Tibial artery (tissue), 4 donors: ENCODE measurements at places on chromosomes 1 and 21.

- H3K4me3 ChIP-seq = no peak overlapping the region
- H3K4me1 ChIP-seq = no peaks in the 10 kb centered on the region
- no peak overlapping the region for H3K27ac ChIP-seq
- no peak for DNase-seq
These were observed 148.0 kb upstream of the ZRANB2 start for GRCh38 chr1:71228742-71229365.

DNA sequence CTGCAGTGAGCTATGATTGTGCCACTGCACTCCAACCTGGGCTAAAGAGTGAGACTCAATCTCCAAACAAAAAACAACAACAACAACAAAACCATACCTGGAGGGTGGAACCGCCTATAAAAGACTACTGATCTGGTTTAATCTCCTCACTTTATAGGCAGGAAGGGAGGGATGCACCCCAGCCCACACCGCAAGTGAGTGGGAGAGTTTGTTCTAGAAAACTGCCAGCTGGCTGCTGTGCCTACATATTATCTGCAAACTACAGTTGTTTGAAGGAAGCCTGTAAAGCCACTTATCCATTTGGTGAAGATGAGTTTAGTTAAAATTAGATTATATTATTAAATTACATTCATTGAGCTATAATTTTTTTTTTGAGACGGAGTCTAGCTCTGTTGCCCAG, 9.1 kb upstream of the SRSF10 start:
- no peak overlapping the region for H3K4me3 ChIP-seq
- H3K36me3 ChIP-seq = no peaks in the 10 kb centered on the region
- H3K27me3 ChIP-seq = no peaks in the 10 kb centered on the region
- no peaks in the 10 kb centered on the region for H3K4me1 ChIP-seq

DNA sequence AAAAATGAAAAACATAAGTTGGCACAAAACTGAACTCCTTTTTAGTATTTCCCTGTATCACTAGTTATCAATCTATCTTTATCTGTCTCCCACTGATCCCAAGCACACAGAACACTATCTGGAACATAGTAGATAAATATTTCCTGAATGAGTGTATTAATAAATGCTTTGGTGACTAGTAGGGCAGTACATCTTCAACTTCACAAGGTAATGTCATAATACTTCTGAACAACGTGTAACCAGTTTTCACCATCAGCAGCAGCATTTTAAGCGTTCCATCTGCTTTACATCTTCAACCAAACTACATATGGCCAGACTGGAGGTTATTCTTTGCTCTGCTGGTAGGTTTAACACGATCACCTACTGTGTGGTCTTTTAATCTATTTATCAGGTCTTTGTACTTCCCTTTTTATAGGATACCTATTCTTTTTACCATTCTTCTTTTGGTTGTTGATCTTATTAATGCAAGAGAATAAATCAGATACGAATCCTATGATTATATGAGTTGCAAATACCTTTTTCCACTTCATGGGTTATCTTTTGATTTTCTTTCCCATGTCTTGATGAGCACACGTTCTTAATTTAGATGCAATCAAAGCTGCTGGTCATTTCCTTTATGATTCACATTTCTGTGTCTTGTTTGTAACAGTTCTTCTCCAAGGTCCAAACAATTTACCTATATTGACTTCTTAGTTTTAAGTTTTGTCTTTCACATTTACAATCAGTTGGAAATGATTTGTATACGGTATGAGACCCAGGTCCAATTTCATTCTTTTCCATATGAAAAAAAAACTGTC, 16.3 kb downstream of the GPBP1L1 start:
- H3K4me3 ChIP-seq = no peak overlapping the region
- H3K27ac ChIP-seq = no peak overlapping the region
- no peak for DNase-seq
- H3K27me3 ChIP-seq = no peaks in the 10 kb centered on the region

DNA sequence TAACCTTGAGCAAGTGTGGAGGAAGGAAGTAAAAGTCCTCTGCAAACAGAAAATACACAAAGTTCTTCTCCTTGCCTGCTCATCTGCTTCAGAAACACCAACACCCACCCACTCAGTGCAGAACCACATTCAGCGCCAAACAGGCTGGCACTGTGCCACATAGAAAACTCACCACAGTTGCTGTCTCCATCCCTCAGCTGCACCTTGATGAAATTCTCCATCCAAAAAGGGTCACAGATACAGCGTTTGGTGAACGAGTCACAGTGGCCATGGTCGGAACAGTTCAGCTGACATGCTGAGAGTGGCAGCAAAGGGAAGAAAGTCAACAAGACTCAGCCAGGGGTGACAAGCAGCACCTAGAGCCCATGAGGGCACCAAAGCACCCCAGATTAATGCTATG, 114.5 kb downstream of the KIAA0319L start:
- no peaks in the 10 kb centered on the region for H3K4me1 ChIP-seq
- no peak for DNase-seq
- no peaks in the 10 kb centered on the region for H3K27me3 ChIP-seq
- H3K36me3 ChIP-seq = peaks cover 92% of the 10 kb centered on the region

GRCh38 chr1:224406216-224406615, 28.4 kb downstream of the WDR26 start:
- H3K27ac ChIP-seq = no peak overlapping the region
- H3K4me3 ChIP-seq = no peak overlapping the region
- peaks cover 64% of the 10 kb centered on the region for H3K36me3 ChIP-seq
- peaks cover 9% of the 10 kb centered on the region for H3K4me1 ChIP-seq

DNA sequence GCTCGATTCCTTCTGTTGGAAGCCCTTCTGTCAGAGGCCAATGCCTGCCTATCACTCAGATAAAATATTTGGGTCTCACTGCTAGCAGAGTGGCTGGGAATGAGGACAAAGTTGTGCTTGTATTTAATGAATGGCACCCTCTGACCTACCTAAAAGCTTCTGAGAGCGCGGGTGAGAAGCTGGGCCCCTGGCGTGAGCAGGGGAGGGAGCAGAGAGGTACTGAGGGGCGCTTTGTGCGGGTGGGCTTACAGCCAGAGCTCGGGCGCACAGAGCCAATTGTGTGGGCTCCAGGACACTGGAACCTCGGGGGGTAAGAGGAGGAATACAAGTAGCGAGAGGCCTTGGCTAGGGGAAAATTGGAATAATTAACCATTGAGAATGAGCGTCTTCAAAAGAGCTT, 32.3 kb downstream of the PCAT6 start:
- no peak overlapping the region for H3K4me3 ChIP-seq
- no peaks in the 10 kb centered on the region for H3K4me1 ChIP-seq
- peaks cover 4% of the 10 kb centered on the region for H3K27me3 ChIP-seq
- H3K36me3 ChIP-seq = no peaks in the 10 kb centered on the region
- DNase-seq = no peak
- no peak overlapping the region for H3K27ac ChIP-seq

DNA sequence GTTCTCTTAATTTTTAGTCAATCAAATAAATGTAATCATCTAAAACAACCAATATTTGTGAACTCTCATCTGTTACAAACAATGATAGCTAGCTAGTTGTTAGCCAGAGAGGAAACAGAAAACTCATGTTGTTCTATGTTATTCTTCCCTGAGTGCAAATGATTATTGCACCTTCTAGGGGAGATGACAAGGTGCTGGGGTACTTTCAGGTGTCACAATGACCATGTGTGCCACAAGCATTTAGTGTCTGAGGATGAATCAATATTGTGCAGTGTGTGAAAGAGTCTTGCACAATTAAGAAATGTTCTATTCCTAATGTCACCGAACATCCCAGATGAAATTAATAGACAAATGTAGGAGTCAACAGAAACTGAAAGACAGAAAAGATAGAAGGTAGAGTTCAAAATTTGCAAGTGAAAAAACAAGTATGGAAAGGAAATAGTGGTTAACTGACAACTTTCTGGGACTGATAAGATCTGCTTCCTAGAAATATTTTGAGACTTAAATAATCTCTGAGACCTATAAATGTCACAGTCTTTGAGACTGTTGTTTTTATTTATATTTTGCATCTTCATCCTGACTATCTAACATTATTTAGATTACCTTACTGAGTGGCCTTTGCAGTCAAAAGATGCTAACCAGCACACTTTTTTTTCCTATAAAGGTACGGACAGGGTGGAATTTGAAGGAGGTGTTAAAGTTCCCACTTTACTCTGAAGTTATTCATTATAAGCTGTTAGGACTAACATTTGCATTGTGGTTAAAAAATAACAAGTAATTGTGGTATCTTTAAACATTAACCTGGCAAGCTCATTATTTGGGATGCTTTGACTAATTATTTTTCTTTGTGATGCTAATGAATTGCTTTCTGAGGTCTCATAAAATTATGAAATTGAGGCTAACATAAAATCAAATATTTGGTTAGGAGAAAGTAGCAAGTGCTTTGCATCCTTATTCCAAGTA, 21.6 kb upstream of the DPYD start:
- peaks cover 6% of the 10 kb centered on the region for H3K4me1 ChIP-seq
- no peaks in the 10 kb centered on the region for H3K27me3 ChIP-seq
- H3K36me3 ChIP-seq = no peaks in the 10 kb centered on the region
- no peak overlapping the region for H3K4me3 ChIP-seq

DNA sequence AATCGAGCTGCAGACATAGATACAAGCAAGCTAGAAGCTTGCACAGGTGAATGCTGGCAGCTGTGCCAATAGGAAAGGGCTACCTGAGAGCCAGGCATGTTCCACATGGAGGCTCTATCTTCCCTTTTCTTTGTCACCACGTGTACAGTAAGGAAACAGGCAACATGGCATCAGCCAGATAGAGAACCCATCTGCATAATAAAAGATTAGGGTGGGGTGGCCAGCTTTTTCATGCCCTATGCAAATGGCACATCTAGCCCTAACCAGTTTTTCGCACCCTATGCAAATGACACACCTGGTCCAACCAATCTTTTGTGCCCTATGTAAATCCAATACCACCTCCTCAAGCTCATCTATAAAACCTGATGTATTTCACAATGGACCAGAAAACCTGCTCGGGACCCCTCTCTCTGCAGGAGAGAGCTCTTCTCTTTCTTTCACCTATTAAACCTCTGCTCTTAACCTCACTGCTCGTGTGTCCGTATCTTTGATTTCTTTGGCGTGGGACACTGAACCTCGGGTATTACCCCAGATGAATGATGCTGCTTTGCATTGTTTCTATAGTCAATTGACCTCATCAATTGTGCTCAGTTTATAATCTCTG, 93.9 kb downstream of the SLC30A10 start:
- no peaks in the 10 kb centered on the region for H3K27me3 ChIP-seq
- H3K4me1 ChIP-seq = no peaks in the 10 kb centered on the region
- no peak overlapping the region for H3K27ac ChIP-seq

DNA sequence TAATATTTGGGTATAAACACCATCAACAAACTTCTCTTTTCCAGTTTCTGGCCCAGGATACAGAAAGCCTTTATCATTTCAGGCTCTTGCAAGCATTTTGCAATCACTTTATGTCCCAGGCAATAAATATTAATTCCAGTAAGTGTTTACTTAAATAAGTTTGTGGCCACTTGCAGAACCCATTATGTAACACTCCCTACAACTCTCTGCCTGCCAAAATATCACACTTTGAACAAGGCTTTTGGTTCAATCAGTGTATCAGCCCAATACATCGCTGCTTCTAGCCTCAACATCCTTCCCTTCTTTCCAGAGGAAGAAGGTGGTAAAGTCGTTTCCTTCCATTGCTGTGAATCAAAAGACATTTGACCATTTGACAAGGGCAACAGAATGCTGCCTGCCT, 203.0 kb upstream of the USP25 start:
- no peak overlapping the region for H3K27ac ChIP-seq
- H3K4me1 ChIP-seq = no peaks in the 10 kb centered on the region
- no peaks in the 10 kb centered on the region for H3K27me3 ChIP-seq
- no peak overlapping the region for H3K4me3 ChIP-seq

DNA sequence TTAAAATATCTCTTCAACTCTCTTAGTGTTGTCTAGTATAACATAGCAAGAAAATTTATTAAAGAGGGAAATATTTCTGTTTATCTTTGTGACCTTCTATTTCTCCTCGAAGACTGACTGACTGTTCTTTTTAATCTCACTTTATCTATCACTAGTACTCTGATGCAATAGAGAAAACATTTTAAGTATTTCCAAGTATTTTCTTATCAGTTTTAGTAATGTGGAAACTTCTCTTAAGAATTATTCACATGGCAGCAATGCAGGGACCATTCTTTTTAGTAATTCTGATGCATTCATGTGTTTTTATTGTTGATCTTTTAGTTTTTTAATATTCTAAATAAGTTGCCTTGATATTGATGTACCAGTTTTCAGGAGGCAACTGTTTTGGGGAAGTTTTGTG, 115.7 kb downstream of the NEK7 start:
- no peaks in the 10 kb centered on the region for H3K36me3 ChIP-seq
- H3K27ac ChIP-seq = no peak overlapping the region
- H3K4me3 ChIP-seq = no peak overlapping the region
- H3K4me1 ChIP-seq = peaks cover 36% of the 10 kb centered on the region

DNA sequence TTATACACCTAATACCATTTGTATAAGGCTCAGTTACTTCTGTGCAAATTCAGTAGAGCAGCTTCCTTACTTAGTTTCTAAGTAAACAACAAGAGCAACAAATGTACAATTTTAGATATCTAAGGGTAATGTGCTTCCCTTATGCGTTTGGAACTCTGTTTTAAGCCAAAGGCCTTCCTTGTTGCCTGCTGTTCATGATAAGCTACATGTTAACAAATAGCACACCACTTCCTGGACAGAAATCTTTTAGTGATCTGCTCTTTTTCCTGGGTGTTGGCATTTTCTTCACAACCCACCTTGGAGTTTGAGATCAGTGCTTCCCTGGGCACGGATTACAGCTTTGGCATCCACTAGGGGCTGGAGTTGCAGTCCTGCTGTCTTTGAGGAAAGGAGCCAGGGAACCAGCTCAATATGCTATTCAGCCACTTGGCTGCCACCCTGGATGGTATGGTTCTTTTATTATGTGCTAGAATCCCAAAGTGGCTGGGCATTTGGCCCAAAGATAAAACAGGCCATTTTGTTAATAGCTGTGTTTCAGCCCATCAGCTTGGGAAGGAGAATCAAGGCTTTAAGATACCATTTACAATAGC, 55.6 kb upstream of the ADAR start:
- no peak overlapping the region for H3K27ac ChIP-seq
- DNase-seq = no peak
- no peaks in the 10 kb centered on the region for H3K4me1 ChIP-seq
- H3K27me3 ChIP-seq = peaks cover 9% of the 10 kb centered on the region

DNA sequence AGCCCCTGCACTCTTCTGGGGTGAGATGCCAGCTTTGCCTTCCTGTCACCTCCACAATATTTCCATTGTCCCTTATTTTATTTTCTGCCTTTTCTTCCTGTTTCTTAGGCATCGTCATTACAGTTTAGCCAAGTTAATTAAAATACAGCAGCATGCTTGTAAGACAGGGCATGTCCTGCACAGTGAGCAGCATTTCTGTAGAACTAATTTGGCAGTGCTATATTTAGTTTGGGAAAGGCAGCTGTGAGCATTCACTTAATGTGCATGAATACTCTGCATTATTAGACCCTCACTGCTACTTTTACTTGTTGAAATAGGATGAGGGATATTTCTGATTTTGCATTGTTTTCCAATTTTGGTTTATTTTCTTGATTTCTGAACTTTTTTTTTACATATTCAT, 133.3 kb downstream of the KCNK2 start:
- H3K36me3 ChIP-seq = no peaks in the 10 kb centered on the region
- H3K27ac ChIP-seq = no peak overlapping the region
- H3K27me3 ChIP-seq = no peaks in the 10 kb centered on the region
- H3K4me1 ChIP-seq = no peaks in the 10 kb centered on the region

- no peaks in the 10 kb centered on the region for H3K27me3 ChIP-seq
- peaks cover 15% of the 10 kb centered on the region for H3K4me1 ChIP-seq
- H3K36me3 ChIP-seq = peaks cover 84% of the 10 kb centered on the region
- no peak for DNase-seq
These were observed 102.5 kb downstream of the BCAR3 start for GRCh38 chr1:93578911-93579825.
